ENCODE measurements at places on chromosomes 2 and 18. TPM values are rescaled to one million over a fixed set of nuclear protein-coding genes. Genes with fewer than 3 reads are reported as not detected.

GRCh38 chr2:219596954-219597551 is 604 bp upstream of the STK11IP start:
- no peaks in the 10 kb centered on the region for H3K27me3 ChIP-seq
- H3K4me1 ChIP-seq: no peaks in the 10 kb centered on the region
- no peak for DNase-seq
- H3K36me3 ChIP-seq: peaks cover 4% of the 10 kb centered on the region
- peak overlapping the region; percentile 89 for H3K27ac ChIP-seq

SCN2A gene
- 0.39 TPM for total RNA-seq

DNA sequence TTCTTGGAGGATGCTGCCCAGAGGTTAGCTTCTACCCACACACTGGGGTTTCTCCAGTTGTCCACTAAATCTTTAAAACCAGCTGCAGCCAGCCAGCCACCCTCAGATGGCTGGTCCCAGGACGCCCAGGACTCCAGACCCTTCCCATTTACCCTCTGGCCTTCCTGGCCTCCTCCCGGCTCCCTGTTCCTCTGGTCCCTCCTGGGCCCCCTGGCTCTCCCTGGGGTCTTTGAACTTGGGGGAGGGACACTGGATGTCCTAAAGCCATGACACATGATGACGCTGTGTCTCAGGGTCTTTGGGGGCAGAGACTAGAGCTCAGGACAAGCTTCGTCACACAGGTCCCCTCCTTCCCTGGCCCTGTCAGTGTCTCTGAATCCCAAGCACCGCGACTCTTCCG is 201.1 kb upstream of the HDAC4 start:
- no peaks in the 10 kb centered on the region for H3K36me3 ChIP-seq
- no peaks in the 10 kb centered on the region for H3K4me1 ChIP-seq
- H3K27me3 ChIP-seq: no peaks in the 10 kb centered on the region
- no peak overlapping the region for H3K27ac ChIP-seq
- DNase-seq: no peak
- H3K4me3 ChIP-seq: no peak overlapping the region

DNA sequence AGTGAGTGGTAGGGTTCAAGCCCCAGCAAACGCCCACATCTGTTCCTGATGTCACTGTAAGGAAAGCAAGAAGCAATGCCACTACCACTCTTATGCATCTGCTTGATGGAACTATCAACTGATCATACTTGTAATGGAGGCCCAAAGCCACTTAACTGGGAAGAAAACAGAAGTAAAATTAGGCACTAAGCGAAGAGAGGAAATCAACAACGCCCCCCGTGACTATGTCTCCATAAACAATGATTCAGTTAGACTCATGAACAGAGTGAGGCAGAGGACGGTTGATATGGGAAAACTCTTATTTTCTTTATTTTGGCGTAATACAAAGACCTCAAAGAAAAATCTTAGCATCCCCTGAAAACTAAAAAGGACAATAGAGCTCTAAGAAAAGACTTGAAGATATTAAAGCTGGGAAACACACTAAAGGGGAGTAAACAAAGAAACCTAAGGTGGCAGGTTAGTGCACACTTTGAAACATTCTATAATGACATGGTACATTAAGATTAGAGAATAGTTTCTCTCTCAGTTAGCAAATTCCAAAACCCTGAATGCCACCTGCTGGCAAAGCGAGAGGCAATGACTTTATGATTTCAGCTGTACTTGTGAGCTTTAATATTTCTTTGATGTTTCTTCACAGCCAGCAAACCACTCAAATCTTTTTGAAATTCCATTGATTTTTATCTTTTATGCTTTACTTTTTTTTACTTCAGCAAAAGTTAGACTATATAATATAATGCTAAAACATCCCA is 86.5 kb downstream of the LRP2 start:
- H3K27ac ChIP-seq: no peak overlapping the region
- no peaks in the 10 kb centered on the region for H3K4me1 ChIP-seq
- DNase-seq: no peak
- no peaks in the 10 kb centered on the region for H3K36me3 ChIP-seq
- no peaks in the 10 kb centered on the region for H3K27me3 ChIP-seq
- H3K4me3 ChIP-seq: no peak overlapping the region

- peak overlapping the region; percentile 33 for H3K27ac ChIP-seq
- no peak overlapping the region for H3K4me3 ChIP-seq
- H3K4me1 ChIP-seq: no peaks in the 10 kb centered on the region
- H3K36me3 ChIP-seq: no peaks in the 10 kb centered on the region
- DNase-seq: no peak
Observed at GRCh38 chr2:20674974-20675679, 8.2 kb downstream of the GDF7 start.
